ENCODE measurements at places on chromosomes 3 and 15.

DNA sequence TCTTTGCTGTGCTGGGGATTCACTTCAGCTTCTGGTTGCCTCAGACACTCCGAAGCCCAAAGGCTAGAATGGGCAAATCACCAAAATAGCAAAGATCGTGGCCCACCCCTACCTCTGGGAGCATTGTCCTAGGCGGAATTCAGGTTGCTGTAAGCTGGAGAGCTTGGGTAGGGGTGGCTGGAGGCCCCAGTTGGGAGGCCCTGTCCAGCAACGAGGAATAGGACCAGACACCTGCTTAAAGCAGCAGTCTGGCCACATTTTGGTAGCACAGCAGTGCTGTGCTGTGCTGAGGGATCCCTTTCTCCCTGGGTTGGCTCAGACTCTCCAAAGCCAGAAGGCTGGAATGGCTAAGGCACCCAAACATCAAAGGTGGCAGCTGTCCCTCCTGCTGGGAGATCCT lies 99.3 kb downstream of the CLDN1 start:
- DNase-seq, result no peak

GRCh38 chr3:36166477-36166876 lies 213.8 kb upstream of the STAC start:
- DNase-seq, result peak; percentile 82

GRCh38 chr3:108051005-108051404 lies 39.8 kb downstream of the CD47 start:
- DNase-seq, result no peak

DNA sequence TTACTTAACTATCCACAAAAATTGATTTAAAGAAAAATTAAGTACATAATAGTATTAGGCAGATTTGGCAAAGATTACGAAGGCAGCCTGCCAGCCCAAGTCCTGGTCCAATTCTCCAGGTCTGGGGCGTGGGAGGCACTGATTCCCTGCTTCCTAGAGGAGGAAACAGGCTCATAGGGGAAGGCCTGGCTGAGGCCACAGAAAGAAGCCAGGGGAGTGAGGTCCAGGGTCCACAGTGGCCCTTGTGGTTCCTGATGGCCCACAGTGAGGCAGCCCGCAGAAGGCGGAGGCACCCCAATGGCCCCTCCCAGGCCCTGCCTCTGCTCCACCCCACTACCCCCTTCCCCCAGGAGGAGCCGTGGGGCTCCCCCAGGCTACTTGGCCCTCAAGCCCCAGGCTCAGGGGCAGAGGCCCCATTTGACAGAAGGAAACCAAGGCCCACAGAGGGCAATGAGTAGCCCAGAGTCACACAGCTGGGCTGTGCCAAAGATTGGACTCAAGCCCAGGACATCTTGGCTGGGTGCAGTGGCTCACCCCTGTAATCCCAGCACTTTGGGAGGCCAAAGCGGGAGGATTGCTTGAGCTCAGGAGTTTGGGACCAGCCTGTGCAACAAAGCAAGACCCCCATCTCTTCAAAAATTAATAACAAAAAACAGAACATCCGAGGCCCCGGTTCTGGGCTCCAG lies 21.0 kb downstream of the H1-8 start:
- DNase-seq, result no peak

GRCh38 chr3:69409011-69409410 lies 23.1 kb upstream of the FRMD4B start:
- no peak for DNase-seq

DNA sequence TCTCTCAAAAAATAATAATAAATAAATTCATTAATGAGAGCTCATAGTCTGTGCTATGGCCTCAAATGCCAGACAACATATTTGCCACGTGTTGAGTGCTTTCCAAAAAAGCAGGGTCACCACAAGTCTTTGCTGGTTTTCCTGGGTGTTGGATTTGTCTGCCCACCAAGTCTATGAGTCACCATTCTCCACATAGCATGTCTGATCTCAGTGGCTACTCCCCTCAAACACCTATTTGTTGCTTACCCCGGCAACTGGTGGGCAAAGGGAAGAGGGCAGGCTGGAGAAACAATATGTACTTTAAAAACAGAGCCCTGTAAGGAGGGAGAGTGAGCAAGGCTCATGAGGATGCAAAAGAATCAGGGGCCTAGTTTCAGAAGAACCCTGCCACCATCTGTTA lies 120.0 kb upstream of the ARRDC4 start:
- peak; percentile 25 for DNase-seq

DNA sequence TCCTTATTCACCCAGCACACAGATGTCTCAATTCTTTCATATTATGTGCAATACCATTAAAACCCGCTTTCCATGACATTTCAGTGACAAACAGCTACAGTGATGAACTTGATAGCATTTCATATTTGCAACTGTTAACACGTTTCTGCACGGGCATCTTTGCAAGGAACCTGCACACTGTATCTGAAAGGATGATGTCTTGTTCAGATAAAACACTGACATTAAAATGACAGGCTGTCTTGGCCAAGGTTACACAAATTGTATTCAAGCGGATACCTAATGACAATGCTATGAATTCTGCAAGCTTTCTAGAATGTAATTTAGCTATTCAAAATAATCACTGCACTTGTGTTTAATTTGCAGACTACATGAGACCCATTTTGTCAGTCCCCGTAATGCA lies 529.2 kb downstream of the FOXP1 start:
- no peak for DNase-seq

- DNase-seq, result peak; percentile 58
Observed at GRCh38 chr3:44914936-44915335, 40.5 kb downstream of the TGM4 start.

GRCh38 chr3:183148056-183148455 lies 14.5 kb downstream of the LAMP3 start:
- DNase-seq, result no peak

DNA sequence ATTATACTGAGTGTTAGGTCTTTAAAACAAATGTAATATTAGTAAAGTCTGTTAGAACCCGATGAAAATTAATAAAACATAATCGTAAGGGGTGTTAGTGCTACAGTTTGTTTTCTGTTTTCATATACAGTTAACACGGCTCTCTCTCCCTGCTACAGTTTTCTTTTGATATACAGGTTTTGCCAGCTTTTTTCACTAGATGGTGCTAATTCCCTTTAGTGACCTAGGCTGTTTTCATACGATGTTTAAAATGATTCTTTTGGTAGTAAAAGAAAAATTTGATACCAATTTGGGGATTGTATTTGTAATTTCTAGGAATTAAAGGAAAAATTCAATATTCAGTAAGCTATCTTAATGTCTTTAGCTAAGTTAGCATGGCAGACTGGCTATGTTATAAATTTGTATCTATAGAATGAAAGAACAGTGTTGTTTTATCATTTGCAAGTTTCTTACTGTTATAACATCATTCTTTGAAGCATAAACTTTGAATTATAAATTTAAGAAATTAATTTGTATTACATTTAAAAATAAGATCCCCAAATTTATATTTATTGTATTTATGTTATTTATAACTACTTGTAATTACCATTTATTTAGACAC lies 11.5 kb downstream of the APH1B start:
- peak; percentile 53 for DNase-seq

DNA sequence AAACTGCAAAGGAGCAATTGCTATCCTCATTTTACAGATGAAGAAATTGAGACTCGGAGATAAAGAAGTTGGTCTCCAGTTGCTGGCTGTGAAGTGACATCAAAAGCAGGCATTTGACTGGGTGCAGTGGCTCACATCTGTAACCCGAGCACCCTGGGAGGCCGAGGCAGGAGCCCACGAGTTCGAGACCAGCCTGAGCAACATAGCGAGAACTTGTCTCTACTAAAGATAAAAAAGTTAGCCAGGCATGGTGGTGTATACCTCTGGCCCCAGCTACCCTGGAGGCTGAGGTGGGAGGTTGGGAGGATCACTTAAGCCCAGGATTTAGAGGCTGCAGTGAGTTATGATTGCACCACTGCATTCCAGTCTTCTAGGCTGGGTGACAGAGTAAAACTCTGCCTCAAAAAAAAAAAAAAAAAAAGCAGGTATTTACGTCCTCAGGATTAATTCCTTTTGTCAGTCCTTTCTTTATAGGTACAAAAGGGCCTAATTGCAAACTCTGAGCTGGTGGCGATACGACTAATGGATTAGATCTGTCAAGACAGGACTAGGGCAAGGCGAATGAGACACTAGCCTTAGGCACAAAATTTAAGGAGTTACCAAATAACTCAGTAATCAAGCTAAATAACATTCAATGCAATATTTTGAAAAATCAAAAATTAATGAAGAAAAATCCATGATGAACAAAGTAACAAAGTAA lies 5.9 kb upstream of the DNASE1L3 start:
- no peak for DNase-seq

GRCh38 chr3:30628205-30628900 lies 22.0 kb downstream of the TGFBR2 start:
- DNase-seq, result peak; percentile 24

DNA sequence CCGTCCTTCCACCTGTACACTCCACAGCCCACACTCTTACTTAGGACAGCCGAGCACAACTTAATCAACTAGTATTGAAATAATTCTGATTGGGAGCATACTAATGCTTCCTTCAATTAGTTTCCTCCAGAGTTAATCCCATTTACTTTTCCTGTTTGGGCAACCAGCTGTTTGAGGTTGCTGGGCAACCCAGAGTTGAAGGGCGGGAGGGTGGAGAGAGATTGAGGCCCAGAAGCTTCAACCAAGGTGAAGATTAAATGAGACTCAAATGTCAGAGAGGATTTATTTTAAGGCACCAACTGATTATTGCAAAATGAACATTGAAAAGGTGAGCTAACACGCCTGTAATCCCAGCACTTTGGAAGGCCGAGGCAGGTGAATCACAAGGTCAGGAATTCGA lies 428.5 kb upstream of the SEMA6D start:
- peak; percentile 66 for DNase-seq

DNA sequence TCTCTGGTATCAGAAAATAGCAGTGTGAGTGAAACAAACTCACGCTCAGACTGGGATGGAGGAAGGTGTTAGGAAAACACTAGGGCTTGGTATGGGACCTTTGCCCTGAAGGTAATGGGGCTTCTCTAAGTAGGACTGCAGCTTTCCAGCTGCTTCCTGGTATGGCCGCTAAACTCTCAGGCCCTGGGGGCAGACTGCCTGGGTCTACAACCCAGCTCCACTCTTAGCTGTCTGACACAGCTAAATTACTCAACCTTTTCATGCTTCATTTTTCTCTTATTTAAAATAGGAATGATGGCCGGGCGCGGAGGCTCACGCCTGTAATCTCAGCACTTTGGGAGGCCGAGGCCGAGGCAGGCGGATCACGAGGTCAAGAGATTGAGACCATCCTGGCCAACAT lies 5.2 kb upstream of the YEATS2 start:
- DNase-seq, result peak; percentile 40

DNA sequence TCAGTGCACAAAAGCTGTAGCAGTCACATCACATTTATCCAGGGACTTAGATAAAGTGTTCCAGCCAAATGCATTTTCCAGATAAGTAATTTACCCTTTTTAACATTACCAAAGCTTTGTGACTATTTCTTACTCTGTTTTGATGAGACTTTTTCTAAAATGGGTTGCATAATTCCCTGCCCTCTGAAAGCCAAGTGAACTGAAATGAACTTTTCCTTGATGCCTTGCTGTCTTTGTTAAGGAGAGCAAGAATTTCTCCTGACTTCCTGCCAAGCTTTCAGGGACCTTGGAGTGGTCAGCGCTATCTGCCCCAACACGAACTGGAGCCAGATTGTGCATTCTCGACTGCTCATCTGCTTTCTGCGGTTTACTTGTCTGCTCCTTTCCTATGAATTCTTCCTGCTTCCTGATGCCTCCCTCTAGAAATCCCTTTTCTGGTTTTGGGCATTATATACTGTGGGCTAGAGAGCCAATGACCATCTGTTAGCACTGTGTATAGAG lies 34.8 kb downstream of the EIF4E3 start:
- peak; percentile 62 for DNase-seq

GRCh38 chr3:182621435-182622240 lies 171.7 kb upstream of the ATP11B start:
- DNase-seq, result no peak

DNA sequence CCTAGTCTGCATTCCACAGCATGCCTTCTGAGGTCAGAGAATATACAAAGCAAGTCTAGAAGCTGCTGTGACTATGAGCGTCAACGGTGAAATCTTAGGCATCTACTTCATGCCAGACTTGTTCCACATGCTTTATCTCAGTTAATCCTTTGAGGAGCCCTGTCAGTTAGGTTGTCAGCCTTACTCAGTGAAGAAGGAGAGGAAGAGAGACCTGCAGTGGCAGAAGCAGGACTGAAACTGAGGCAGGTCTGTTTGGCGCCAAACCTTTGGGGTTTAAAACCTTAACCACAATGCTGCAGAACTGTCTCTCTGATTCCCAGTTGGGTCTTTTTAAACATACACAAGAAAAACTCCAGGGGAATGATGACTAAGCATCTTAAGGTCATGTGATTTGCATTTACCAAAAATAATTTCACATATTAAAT lies 139.0 kb upstream of the LIPC start:
- DNase-seq, result no peak

GRCh38 chr3:140733623-140734022 lies 55.8 kb downstream of the TRIM42 start:
- peak; percentile 49 for DNase-seq

DNA sequence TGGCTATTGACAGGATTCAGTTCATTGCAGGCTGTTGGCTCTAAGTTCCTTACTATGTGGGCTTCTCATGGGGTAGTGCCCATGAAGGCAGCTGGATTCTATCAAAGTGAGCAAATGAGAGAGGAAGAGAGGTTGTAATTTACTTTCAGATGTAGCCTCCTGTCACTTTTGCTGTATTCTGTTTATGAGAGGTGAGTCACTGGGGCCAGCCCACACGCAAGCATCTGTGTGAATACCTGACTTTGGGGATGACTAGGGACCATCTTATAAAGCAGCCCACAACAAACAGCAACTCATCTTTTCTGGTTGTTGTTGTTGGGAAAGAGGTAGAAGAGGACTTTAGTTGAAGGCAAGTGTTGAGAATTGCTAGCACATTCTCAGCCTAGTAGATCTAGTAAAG lies 506.3 kb upstream of the GRM7 start:
- no peak for DNase-seq

- DNase-seq, result peak; percentile 85
Observed at GRCh38 chr15:44066211-44066827, 128.8 kb downstream of the FRMD5 start.

- no peak for DNase-seq
Observed at GRCh38 chr15:89398896-89399237, 64.2 kb upstream of the POLG start.

DNA sequence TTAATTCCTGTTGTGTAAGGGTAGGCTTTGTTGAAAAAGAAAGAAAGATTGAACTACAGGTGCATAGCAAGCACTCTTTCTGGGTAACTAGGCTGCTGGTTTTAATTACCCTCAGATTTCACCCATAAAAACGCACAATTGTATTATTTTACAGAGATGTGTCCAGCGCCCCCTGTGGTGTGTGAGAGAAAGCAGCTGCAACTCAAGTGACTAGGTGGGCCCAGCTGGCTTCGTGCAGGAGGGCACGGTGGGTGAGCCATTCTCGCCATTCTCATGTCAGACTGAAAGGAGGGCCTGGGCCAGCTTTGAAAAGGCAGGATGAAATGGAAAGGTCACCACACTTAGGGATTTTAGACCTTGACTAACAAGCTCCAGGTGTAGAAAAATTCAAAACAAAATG lies 122.6 kb downstream of the LRIG1 start:
- DNase-seq, result peak; percentile 57

DNA sequence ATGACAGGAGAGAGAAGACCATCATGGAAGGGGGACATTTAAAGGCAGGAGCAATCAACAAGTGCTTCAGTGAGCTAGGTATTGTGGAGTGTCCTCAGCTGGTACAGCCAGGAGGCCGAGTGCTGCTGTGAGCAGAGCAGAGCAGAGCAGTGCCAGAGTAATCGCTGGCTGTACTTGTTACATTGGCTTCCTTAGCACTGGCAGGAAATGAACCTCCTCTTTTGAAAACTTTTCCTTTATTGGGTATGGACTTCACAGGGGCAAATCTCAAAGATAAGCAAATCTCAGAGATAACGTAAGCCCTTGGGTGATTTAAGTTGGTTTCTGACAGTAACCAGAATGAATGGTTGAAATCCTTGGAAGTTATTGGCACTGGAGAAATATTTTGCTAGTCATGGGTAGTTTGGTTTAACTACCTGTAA lies 2.1 kb downstream of the SH3GL3 start:
- DNase-seq, result peak; percentile 82
